ENCODE measurements at places on chromosomes 3 and 15. TPM values are rescaled to one million over a fixed set of nuclear protein-coding genes. Genes with fewer than 3 reads are reported as not detected.

The FEZF2 gene
- not detected for total RNA-seq

The LRRC31 gene
- total RNA-seq: 0.24 TPM

The THBS1 gene
- total RNA-seq: 87.6 TPM

The AMT gene
- total RNA-seq: 1.7 TPM

The CLDND1 gene
- 168 TPM for total RNA-seq

The GOLGA6L2 gene
- not detected for total RNA-seq

The CCDC71 gene
- 15.1 TPM for total RNA-seq

The CCDC39 gene
- not detected for total RNA-seq

The HRH1 gene
- total RNA-seq: 3.6 TPM

The SLC30A4 gene
- total RNA-seq: 2.9 TPM

The STRIT1 gene
- total RNA-seq: not detected

The SCAMP5 gene
- 0.72 TPM for total RNA-seq

The PLXNB1 gene
- total RNA-seq: 74.7 TPM
